Nasal cavity respiratory epithelium epithelial cell of viscerocranial mucosa (primary cell): ENCODE measurements at places on chromosomes 6 and 20. TPM values are rescaled to one million over a fixed set of nuclear protein-coding genes. Genes with fewer than 3 reads are reported as not detected.

The HLA-A gene
- total RNA-seq: 249 and 290 TPM in 2 replicates

The CEP250 gene
- 18.1 and 63.6 TPM in 2 replicates for total RNA-seq

The SERPINB6 gene
- 30.4 and 66.5 TPM in 2 replicates for total RNA-seq

The DEFB132 gene
- not detected in 2 replicates for total RNA-seq

The NFKBIL1 gene
- 25.8 and 52.3 TPM in 2 replicates for total RNA-seq

The KIAA1755 gene
- total RNA-seq: not detected in 2 replicates

The RAET1L gene
- 5.1 and 9.3 TPM in 2 replicates for total RNA-seq

The GPR63 gene
- total RNA-seq: 0.68 and 1.2 TPM in 2 replicates

The SYCP2 gene
- total RNA-seq: under 0.01 and 0.43 TPM in 2 replicates

The TCF15 gene
- not detected in 2 replicates for total RNA-seq

The BMP7 gene
- total RNA-seq: 1.9 TPM in 1 of 2 replicates, not detected in the other

The GNAS-AS1 gene
- under 0.01 and 0.28 TPM in 2 replicates for total RNA-seq

The TFAP2D gene
- total RNA-seq: not detected in 2 replicates

The FRMD1 gene
- not detected in 2 replicates for total RNA-seq

The KCNQ2 gene
- total RNA-seq: under 0.01 TPM in 1 of 2 replicates, not detected in the other

The PGC gene
- total RNA-seq: not detected in 2 replicates

The FOXS1 gene
- total RNA-seq: not detected in 2 replicates
